Dermis blood vessel endothelial cell (primary cell): ENCODE measurements at places on chromosomes 2 and 18. TPM values are rescaled to one million over a fixed set of nuclear protein-coding genes. Genes with fewer than 3 reads are reported as not detected.

The CYP27C1 gene
- not detected in 2 replicates for total RNA-seq

The EFR3B gene
- total RNA-seq, result 1.3 and 2.0 TPM in 2 replicates

The HRH4 gene
- 0.19 TPM in 1 of 2 replicates, not detected in the other for total RNA-seq

The DSG1 gene
- not detected in 2 replicates for total RNA-seq

The SERPINB12 gene
- total RNA-seq, result not detected in 2 replicates

The MAP3K19 gene
- total RNA-seq, result not detected in 2 replicates
